Naive thymus-derived CD8-positive, alpha-beta T cell (primary cell): ENCODE measurements at places on chromosomes 3 and 15. TPM values are rescaled to one million over a fixed set of nuclear protein-coding genes. Genes with fewer than 3 reads are reported as not detected.

PPP1R14D gene
- not detected for polyA plus RNA-seq

CNTN4 gene
- not detected for polyA plus RNA-seq

MAP6D1 gene
- 2.9 TPM for polyA plus RNA-seq

SETD2 gene
- polyA plus RNA-seq: 23.4 TPM

CCDC191 gene
- polyA plus RNA-seq: 2.1 TPM

CCDC32 gene
- 43.2 TPM for polyA plus RNA-seq

SLCO3A1 gene
- 10.2 TPM for polyA plus RNA-seq

FMN1 gene
- polyA plus RNA-seq: 0.42 TPM

DNAH12 gene
- not detected for polyA plus RNA-seq

CLDN18 gene
- not detected for polyA plus RNA-seq

ZKSCAN7 gene
- 5.9 TPM for polyA plus RNA-seq

IL12A gene
- polyA plus RNA-seq: 0.60 TPM

DNA sequence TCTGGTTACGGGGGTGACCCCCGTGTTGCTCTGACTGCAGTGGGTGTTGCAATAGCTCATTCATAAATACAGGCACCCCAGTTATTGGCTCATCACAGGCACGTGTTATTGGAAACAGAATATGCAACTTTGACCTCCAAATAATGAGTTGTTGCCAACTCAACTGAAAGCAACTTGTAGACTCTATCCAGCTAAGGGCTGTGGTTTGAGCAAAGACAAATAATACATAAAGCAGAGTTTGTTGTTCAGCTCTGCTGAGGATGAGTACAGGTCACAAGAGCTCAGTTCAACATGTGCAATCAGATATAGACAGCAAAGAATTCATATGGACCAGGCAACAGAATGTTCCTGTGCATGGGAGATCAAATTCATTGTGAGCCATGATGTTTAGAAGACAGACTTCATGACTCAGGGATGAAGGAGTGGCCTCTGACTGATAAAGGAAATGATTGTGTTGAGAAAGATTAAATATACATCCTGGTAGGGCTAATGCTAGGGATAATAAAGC lies 87.6 kb upstream of the LRIG1 start:
- DNase-seq: no peak

DNA sequence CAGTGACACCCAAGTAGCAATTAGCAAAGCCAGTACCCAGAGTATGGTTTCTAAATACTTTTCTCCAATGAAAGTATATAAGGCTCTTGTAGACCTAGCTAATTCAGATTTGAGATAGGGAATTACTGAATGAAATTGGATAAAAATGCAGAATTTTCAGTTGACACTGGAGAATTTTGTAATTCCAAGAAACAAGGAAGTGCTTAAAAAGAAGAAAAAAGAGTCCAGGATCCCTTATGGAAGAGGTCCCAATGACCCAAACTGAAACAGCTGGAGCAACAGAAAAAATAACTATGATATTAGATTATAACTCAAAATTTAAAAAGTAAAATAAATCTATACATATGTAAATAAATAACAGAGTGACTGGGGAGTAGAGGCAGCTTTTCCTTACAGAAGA lies 335.2 kb downstream of the C3orf38 start:
- DNase-seq: no peak

DNA sequence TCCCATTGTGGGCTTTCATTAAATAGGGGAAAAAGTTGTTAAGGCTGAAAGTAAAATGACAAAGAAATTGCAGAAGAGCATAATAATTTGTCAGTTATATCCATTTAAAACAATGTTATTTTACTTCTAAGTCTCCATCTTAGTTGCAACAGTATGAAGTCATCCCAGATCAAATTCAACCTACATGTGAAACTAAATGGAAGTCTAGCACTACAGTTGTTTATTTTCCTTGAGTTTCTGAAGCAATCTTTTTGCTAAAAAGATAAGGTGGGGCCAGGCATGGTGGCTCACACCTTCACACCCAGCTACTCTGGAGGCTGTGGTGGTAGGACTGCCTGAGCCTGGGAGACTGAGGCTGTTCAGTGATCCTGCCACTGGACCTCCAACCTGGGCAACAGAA lies 80.2 kb downstream of the DPH6 start:
- DNase-seq: no peak

- DNase-seq: peak; percentile 14
These were observed 239.9 kb downstream of the CPNE4 start for GRCh38 chr3:131794766-131795388.

DNA sequence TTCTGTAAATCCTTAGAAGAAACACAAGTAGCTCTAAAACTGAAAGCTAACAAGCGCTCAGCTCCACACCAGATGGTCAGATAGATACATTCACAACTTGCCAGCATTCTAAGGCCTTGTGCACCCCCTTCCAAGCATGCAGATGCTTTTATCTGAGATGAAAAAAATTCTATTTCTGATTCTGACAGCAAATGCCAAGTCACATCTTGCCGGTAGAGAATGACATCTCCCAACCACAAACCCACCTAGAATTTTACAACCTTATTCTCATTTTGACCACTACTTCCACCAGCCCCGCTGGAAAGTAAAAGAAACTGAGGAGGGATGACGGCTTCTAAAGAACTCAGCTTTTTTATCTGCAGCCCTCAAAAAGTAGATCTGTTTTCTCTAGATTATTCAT lies 57.7 kb downstream of the SUMF1 start:
- no peak for DNase-seq

DNA sequence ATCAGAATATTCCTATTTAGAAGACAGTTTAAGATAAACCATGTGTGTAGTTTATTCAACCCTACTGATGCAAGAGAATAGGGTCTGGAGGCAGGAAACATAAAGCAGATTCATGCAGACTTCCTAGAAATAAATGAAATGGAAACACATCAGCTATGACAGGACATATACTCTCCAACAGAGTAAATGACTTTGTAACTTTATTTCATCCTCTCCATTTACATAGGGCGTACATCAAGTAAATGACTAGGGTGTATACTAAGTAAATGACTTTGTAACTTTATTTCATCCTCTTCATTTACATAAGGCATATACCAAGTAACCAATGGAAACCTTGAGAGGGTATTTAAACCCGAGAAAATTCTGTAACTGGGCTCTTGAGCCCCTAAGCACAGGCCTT lies 17.6 kb upstream of the SRPRB start:
- DNase-seq: no peak

- no peak for DNase-seq
These were observed 103.9 kb upstream of the MB21D2 start for GRCh38 chr3:193021506-193022010.

DNA sequence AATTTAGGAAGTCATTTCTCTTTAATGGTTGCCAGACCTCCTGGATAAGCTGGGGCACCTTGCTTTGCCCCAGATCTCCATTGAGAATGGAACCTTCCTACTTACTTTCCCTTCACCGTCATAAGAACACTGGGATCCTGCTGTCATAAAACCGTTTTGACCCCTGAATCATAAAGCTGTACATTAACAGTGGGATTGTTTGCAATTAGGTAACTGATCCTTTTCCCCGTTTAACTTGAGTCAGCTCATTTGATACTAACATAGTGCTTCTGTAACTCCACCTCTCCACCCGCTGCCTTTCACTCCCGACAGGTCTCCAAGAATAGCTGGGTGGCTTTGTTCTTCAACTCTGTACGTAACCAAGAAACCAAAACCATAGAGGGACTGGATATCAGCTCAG lies 308.2 kb upstream of the WNT5A start:
- no peak for DNase-seq

- no peak for DNase-seq
These were observed 50.3 kb upstream of the SEC13 start for GRCh38 chr3:10371167-10371566.

GRCh38 chr3:55718521-55718921 lies 231.4 kb upstream of the WNT5A start:
- DNase-seq: no peak

GRCh38 chr3:64267721-64268604 lies 42.7 kb upstream of the PRICKLE2 start:
- DNase-seq: no peak

GRCh38 chr3:126423191-126424038 lies 28.7 kb downstream of the CFAP100 start:
- DNase-seq: no peak

GRCh38 chr15:93700051-93700450 lies 531.3 kb upstream of the MCTP2 start:
- DNase-seq: no peak

- DNase-seq: no peak
These were observed 60.5 kb downstream of the TRAK1 start for GRCh38 chr3:42151596-42152168.
